ENCODE measurements at places on chromosomes 7 and 10.

GRCh38 chr10:22536620-22537019 lies 177.8 kb downstream of the PIP4K2A start:
- no peak for DNase-seq

DNA sequence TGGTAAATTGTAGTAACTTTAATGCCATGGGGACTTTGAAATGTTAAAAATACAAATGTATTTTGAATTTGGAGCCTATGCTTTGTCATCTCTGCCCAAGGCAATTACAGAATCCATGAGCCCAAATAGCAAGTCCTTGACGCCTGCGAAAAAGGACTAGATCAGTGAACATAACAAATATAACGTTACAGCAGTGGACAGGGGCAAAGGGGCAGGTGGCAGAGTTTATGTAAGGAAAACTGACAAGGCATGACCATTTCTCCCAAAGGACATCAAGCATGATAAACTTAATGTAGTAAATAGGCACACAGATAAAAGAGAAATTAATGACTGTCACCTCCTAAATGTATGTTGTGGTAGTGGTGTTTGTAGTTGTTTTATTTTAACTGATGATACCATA lies 297.1 kb downstream of the LRRTM3 start:
- no peak for DNase-seq

- DNase-seq, result no peak
Observed at GRCh38 chr10:12448340-12448728, 99.0 kb downstream of the CAMK1D start.

- DNase-seq, result no peak
Observed at GRCh38 chr10:76422769-76423168, 991.3 kb downstream of the LRMDA start.

- DNase-seq, result no peak
Observed at GRCh38 chr7:101998906-101999240, 181.4 kb downstream of the CUX1 start.

DNA sequence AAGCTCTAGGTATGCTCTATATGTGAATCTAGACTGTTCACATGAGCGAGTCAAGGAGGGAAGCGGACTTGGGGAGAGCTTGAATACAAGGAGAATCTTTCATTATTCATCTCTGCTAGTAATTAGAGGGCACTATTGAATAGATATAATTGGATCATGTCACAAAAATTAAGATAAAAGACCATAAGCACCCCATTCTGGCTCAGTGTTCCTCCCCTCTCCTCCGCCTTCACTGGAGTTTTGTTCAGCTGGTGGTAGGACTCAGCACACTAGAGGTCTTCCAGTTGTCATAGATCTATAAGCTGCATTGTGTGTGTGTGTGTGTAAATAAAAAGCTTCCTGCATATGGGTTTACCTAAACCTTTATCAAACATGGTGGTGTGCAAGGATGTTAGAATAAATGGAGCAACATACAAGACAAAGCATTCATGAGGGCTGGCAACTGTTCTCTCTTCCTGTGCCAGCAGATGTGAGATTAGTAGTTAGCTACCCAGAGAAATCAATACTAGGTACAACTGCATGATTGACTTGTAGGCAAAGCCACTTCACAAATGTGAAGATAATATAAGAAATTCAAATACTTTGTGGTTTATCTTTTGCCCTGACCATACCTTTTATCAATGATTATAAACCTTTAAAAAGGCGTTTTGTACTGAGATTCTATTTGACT lies 142.6 kb downstream of the CREB5 start:
- no peak for DNase-seq

DNA sequence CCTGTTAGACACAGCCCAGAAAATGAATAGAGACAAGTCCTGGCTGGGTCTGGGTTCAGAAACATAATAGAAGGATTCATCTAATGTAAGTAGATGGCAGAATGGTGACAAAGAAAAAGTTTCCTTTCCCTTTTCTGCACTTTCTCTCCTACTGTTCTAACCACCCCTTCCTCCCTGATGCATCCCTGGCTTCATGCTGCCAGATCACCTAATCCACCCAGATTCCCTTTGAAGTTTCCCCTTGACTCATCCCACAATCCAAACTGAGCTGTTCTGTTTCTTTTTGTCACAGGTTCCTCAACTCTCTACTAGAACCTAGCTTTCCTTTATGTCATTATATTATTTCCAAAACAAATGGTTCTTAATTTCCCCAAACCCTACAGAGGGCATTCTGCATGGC lies 1.1 kb upstream of the MACC1 start:
- no peak for DNase-seq

DNA sequence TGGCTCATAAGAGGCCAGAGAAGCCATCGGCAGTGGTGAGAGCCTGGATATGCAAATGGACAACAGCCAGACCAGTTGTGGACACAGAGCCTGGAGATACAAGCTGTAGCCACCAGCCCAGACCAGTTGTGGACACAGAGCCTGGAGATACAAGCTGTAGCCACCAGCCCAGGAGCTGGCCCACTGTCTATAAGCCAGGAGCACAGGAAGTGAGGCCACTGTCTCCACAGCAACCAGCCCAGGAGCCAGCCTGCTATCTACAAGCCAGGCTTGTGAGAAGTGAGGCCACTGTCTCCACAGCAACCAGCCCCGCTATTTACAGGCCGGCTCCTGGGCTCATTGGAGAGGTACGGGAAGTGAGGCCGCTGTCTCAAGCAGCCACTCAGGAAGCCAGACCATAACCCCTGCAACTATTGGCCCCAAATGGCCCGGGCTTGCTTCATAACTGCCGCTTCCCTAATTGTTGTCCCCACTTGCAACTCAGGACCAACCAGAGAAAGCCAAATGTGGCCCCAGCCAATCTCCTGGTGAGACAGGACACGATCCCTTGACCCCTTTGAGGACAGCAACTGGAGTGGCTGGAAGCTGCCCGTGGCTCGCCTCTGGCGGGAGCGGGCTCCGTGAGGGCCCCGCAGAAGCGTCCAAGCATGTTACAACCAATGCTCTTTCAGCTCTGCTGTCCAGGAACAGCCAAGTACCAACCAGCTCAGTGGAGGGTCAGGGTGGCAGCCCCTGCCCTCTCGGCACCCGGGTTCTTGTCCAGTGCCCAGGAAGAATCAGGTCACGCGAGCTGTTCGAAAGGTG lies 44.1 kb upstream of the CNPY1 start:
- no peak for DNase-seq

DNA sequence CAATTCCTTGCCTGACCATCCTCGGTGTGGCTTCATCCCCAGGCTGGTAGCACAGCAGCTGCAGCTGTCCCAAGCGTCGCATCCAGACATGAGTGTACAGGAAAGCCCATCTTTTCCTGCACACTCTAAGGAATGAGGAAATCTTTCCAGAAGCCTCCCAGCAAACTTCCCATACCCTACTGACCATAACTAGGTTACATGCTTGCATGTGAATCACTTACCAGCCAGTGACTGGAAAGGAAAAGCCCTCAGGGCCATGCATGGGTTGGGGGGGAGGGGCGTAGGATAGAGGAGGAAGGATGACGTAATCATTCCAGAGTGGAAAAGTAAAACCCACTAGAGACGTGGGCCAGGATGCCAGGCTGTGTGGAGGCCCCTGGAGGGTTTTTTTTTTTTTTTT lies 18.9 kb upstream of the ZNF212 start:
- no peak for DNase-seq

DNA sequence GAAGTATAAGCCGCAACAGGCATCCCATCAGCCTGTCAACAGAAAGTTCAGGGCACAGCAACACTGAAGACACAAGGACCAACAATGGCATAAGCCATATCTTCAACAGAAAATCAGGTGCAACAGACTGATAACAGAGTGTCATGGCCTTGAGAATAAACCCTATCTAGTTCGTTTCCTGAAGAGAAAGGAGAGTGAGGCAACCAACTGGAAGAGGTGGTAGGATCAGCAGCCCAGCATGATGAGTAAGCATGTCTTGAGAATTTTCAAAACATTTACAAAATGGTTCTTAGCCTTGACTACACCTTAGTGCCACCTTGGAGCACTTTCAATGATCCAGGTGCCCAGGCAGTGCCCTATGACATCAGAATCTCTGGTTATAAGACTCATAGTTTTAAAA lies 290.2 kb upstream of the SEMA3C start:
- no peak for DNase-seq

GRCh38 chr10:28850784-28851183 lies 173.5 kb downstream of the BAMBI start:
- no peak for DNase-seq

DNA sequence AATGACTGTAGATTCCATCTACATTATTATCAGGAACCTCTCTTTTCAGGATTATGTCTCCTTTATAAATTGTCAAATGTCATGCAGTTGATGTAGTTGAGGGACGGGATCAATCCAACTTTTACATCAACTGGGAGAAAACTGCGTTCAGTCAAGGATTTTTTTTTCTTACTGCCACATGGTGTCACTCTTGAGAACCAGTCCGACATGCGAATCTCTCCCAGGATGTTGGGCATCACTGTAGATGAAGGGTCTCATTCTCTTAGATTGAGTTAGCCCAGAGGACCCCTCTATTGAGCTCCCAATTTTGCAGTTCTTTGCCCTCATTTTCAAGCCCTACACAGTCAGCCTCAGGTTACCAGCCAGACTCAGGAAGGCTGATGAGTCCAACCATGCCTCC lies 120.3 kb upstream of the PTPRZ1 start:
- no peak for DNase-seq

GRCh38 chr7:47149971-47150370 lies 431.9 kb downstream of the TNS3 start:
- DNase-seq, result no peak

GRCh38 chr7:71706597-71706975 lies 574.6 kb downstream of the GALNT17 start:
- no peak for DNase-seq

- DNase-seq, result no peak
Observed at GRCh38 chr7:84663224-84663623, 468.6 kb upstream of the SEMA3A start.
